ENCODE measurements at places on chromosomes 13 and 19. TPM values are rescaled to one million over a fixed set of nuclear protein-coding genes. Genes with fewer than 3 reads are reported as not detected.

ZNF471 gene
- 0.46 TPM for polyA plus RNA-seq

FBXO17 gene
- 11.7 TPM for polyA plus RNA-seq

GRCh38 chr13:20968745-20969144 is 66.2 kb upstream of the XPO4 start:
- no peaks in the 10 kb centered on the region for H3K36me3 ChIP-seq
- no peaks in the 10 kb centered on the region for H3K4me1 ChIP-seq
- no peak for DNase-seq
- no peak overlapping the region for H3K27ac ChIP-seq

- no peaks in the 10 kb centered on the region for H3K36me3 ChIP-seq
- no peak overlapping the region for H3K27ac ChIP-seq
- H3K27me3 ChIP-seq = peaks cover 36% of the 10 kb centered on the region
- no peak for DNase-seq
- peak overlapping the region; percentile 56 for H3K4me3 ChIP-seq
- H3K4me1 ChIP-seq = peaks cover 18% of the 10 kb centered on the region
These were observed 8.4 kb downstream of the KANK3 start for GRCh38 chr19:8334458-8335342.

DNA sequence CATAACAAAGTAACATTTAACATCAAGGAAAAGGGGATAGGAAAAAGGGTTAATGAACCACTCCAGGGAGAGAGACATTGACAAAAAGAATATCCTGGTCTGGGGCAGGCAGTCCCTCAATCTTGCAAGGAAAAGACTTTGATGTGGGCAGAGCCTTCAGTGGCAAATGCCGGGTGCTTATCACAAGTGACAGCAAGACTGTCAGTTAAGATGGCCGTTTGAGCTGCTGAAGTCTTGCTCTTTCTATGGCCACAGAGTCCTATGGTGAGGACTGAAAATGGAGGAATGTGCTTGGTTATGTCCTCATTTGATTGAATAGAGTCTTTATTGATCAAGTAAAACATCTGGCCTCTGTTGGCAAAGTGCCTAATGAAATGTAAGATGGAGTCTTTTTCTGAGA is 112.1 kb downstream of the B3GLCT start:
- no peaks in the 10 kb centered on the region for H3K27me3 ChIP-seq
- H3K4me1 ChIP-seq = no peaks in the 10 kb centered on the region
- no peak overlapping the region for H3K27ac ChIP-seq
- H3K36me3 ChIP-seq = no peaks in the 10 kb centered on the region
- H3K4me3 ChIP-seq = no peak overlapping the region

DNA sequence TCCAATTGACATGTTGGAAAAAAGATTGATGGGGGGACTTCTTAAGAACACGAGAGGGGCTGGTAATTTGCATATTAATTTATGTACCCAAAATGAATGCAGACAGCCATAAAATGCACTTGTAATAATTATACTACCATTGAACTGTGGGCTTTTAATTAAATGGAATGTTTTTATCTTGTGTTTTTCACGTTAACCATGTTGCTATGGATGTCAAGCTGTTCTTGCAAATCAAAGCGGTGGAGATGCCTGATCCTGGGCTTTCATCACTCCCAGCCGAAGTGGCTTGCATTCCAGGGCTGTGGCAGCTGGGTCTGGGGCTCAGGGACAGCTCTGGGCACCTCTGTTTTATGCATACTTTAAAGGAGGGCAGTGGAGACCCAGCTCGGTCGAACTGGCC is 179.4 kb upstream of the TMTC4 start:
- no peak for DNase-seq
- H3K4me1 ChIP-seq = peaks cover 4% of the 10 kb centered on the region
- no peak overlapping the region for H3K27ac ChIP-seq
- H3K36me3 ChIP-seq = no peaks in the 10 kb centered on the region
